K562 (cell line): ENCODE measurements at places on chromosomes 6 and 20. TPM values are rescaled to one million over a fixed set of nuclear protein-coding genes. Genes with fewer than 3 reads are reported as not detected.

- H3K27me3 ChIP-seq, result no peaks in the 10 kb centered on the region
- H3K4me3 ChIP-seq, result no peak overlapping the region
- peak overlapping the region; percentile 82 for H3K27ac ChIP-seq
These were observed 19.7 kb upstream of the CALHM5 start for GRCh38 chr6:116491610-116492330.

Gene PEX6
- total RNA-seq, result 20.8 and 24.3 TPM in 2 replicates

GRCh38 chr6:69868252-69868804 lies 2.0 kb downstream of the COL19A1 start:
- H3K27ac ChIP-seq, result no peak overlapping the region
- H3K27me3 ChIP-seq, result peaks cover 18% of the 10 kb centered on the region
- H3K36me3 ChIP-seq, result no peaks in the 10 kb centered on the region

- no peaks in the 10 kb centered on the region for H3K27me3 ChIP-seq
- no peaks in the 10 kb centered on the region for H3K4me1 ChIP-seq
- no peak for DNase-seq
- no peak overlapping the region for H3K27ac ChIP-seq
- no peak overlapping the region for H3K4me3 ChIP-seq
These were observed 112.2 kb downstream of the ASCC3 start for GRCh38 chr6:100768816-100769351.

DNA sequence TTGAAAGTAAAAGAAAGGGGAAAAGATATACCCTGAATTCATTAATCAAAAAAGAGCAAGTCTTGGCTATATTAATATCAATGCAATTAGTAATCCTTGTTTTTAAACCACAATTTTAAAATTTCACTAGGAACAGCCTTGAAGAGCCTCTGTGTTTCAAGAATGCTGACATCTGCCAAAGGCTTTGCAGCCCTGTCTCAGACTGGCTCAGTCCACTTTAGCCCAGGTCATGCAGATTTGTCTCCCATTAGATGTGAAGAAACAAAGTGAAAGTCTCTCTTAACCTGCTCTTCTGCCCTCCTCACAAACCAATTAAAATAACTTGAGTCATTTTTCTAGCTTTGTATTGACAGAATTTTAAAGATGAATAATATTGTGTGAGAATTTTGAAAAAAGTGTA lies 102.7 kb upstream of the CARMIL1 start:
- no peaks in the 10 kb centered on the region for H3K4me1 ChIP-seq
- DNase-seq, result no peak
- no peak overlapping the region for H3K4me3 ChIP-seq
- no peak overlapping the region for H3K27ac ChIP-seq
- H3K27me3 ChIP-seq, result peaks cover 7% of the 10 kb centered on the region

DNA sequence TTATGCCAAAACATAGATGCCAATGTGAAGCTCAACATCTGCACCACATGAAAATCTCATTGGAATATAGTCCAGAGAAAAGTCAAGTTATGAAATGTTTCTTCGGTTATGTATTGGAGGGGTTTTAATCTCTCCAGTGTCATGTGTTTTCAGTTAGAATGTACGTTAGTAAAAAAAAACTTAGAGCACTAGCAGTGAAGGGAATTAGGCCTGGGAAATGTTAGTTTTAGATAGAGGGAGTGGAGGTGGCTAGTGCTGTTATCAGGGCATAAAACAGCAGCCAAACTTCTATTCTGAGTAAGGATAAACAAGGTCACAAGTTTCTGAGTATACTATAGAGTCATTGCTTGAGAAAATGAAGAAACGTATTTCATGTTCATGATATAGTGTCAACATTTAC lies 42.9 kb downstream of the HDGFL1 start:
- H3K36me3 ChIP-seq, result no peaks in the 10 kb centered on the region
- H3K4me3 ChIP-seq, result no peak overlapping the region
- H3K4me1 ChIP-seq, result no peaks in the 10 kb centered on the region
- H3K27me3 ChIP-seq, result no peaks in the 10 kb centered on the region

DNA sequence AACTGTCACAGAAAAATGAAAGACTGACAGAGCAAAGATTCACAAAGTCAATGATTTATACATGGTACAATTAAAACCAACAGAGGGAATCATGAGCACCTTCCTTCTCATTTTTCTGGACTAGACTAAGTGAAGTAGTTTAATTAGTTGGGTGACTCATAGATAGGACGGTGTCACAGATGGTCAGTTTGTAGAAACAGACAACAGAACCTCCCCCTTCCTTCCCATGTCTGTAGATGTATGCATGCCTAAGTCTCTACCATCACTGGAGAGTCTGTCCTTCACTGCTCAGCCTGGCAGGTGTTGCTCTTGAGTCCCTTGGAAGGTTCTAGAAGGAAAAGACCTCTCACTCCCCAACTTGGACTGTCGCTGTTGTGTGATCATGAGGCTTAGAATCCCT lies 75.4 kb upstream of the EEF1E1 start:
- H3K27me3 ChIP-seq, result 0 out of 3 replicates have a peak, but pooled peaks cover 5% of the 10 kb centered on the region
- no peak overlapping the region for H3K27ac ChIP-seq
- no peaks in the 10 kb centered on the region for H3K36me3 ChIP-seq
- no peak overlapping the region for H3K4me3 ChIP-seq
- DNase-seq, result no peak
- H3K4me1 ChIP-seq, result no peaks in the 10 kb centered on the region

DNA sequence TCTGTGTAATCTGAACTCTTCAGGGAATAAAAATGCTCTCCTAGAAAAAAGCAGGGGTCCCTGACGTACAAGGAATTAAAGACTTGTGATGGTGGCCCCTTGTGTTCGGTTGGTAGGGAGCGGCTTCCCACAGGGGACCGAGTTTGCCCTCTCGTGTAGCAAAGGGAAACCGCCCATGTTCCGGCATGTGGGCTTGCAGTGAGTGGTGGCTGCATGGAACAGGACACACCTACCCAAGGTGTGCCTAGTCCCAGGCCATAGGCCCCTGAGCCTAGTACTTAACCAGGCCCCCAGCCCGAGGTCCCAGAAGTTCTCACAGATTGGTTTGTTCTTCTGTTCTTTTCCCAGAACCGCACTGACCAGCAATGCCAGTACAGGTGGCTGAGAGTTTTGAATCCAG lies 15.5 kb downstream of the MYBL2 start:
- peaks cover 60% of the 10 kb centered on the region for H3K36me3 ChIP-seq
- H3K27me3 ChIP-seq, result no peaks in the 10 kb centered on the region
- H3K27ac ChIP-seq, result no peak overlapping the region

DNA sequence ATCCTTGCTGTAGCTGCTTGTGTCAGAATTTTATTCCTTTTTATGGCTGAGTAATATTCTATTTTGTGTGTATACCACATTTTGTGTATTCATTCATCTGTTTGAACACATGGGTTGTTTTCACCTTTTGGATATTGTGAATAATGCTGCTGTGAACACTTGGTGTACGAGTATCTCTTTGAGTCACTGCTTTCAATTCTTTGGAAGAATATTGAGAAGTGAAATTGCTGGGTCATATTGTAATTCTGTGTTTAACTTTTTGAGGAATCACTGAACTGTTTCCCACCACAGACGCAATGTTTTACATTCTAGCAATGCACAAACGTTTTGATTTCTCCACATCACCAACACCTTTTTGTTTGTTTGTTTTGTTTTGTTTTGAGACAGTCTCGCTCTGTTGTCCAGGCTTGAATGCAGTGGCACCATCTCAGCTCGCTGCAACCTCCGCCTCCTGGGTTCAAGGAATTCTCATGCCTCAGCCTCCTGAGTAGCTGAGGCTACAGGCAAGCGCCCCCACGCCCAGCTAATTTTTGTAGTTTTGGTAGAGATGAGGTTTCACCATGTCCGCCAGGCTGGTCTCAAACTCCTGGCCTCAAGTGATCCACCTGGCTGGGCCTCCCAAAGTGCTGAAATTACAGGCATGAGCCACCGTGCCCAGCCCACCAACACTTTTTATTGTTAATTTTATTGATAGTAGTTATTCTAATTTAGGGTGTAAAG lies 21.7 kb downstream of the CPXM1 start:
- DNase-seq, result no peak
- no peaks in the 10 kb centered on the region for H3K36me3 ChIP-seq
- H3K27me3 ChIP-seq, result no peaks in the 10 kb centered on the region
- H3K27ac ChIP-seq, result no peak overlapping the region

DNA sequence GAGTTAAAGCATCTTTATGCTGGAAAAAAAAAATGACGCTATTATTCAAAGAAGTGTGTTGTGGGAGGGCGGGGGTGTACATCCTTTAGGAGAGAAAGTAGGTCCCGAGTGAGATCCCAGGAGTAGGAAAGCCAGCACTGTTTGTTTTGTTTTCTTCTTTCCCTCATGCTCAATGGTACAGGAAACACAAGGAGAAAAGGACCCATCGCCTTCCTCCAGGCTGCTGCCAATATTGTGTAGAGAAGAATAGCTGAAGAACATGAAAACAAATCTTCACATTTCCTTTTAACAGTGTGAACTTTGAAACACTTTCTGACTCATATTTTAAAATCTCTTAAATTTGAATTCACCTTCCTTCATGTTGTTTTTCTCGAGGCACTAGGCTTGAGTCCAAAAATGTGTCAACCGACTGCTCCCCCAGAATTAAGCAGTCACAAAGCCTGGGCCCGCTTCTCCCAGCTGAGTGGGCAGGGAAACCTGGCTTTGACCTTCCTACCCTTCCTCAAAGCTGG lies 22.3 kb downstream of the PPP1R16B start:
- H3K27ac ChIP-seq, result no peak overlapping the region
- peaks cover 35% of the 10 kb centered on the region for H3K4me1 ChIP-seq
- H3K36me3 ChIP-seq, result no peaks in the 10 kb centered on the region
- H3K4me3 ChIP-seq, result no peak overlapping the region
- no peaks in the 10 kb centered on the region for H3K27me3 ChIP-seq

DNA sequence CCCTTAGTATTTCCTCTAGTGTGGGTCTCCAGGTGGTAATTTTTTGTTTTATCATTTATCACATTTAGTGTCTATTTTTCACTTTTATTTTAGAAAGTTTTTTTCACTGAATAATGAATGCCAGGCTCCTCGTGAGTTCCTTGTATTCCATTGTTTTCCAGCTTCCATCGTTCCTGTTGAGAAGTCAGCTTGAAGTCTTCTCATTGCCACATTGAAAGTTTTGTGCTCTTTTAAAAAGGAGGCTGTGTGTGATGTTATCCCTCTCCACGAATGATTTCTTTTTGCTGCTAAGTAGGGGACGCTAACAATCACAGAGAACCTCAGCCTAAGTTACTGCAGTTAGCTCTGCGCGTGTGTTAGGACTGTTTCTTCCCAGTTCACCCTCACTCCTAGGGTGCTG lies 194.5 kb downstream of the TAF4 start:
- H3K4me3 ChIP-seq, result no peak overlapping the region
- peaks cover 43% of the 10 kb centered on the region for H3K27me3 ChIP-seq
- H3K27ac ChIP-seq, result no peak overlapping the region
- no peaks in the 10 kb centered on the region; the same call in 1 of the 2 replicates for H3K4me1 ChIP-seq
- no peaks in the 10 kb centered on the region for H3K36me3 ChIP-seq

DNA sequence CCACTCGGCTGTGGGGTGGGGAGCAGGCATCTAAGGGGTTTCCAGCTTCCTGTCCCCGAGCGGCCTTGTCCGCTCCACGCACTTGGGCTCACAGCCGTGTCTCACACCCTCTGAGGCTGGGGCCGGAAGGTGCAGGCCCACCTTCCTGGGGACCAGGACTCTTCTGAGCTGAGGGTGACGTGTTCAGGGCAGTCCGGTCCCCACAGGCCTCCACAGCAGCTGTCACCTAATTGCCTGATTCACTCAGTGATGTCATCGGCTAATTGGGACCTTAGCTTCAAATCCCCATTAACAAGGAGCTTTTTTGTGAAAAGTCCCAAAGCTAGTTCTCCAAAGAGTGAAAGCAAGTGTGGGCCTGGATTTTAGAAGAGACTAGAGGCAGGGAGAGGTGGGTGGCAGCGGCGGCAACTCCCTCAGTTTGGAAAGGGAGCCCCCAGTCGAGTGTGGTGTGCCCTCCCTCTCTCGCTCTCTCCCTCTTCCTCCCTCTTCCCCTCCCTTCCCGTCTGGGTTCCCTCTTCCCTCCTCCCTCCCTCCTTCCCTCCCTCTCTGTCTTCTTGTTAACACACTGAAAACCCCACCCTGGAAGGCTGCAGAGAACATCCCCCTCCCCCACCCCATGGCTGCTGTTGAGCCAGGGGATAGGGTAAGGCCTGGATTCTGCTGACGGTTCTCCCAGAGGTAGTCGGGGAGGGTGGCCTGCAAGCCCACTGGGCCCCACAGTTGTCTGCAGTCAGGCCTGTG lies 39.0 kb downstream of the MYT1 start:
- H3K4me3 ChIP-seq, result no peak overlapping the region
- H3K36me3 ChIP-seq, result no peaks in the 10 kb centered on the region
- no peak overlapping the region for H3K27ac ChIP-seq

DNA sequence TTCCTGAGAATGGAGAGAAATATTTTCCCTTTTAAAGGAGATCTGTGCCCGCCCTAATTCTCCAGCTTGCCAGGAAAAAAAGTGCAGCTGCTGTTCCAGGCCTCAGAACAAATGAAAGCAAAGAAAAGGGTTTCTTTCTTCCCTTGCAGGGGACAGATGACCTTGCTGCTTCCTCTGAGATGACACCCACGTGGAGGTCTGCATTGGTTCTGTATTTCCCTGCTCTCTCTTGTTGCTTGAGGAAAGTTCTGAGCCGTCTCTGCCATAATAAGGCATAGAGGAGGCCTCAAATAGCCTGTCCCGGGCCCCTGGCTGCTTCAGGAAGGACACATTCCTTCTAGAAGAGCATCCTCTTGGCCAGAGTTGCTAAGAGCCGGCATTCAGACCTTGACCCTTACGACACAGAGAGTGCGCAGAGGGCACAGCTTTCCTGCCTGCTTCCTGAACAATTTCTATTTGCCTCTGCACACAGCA lies 501.8 kb upstream of the SULF2 start:
- no peaks in the 10 kb centered on the region for H3K4me1 ChIP-seq
- peaks cover 8% of the 10 kb centered on the region; the same call in 2 of the 3 replicates for H3K27me3 ChIP-seq
- no peak overlapping the region for H3K27ac ChIP-seq
- no peak overlapping the region for H3K4me3 ChIP-seq
- no peak for DNase-seq

DNA sequence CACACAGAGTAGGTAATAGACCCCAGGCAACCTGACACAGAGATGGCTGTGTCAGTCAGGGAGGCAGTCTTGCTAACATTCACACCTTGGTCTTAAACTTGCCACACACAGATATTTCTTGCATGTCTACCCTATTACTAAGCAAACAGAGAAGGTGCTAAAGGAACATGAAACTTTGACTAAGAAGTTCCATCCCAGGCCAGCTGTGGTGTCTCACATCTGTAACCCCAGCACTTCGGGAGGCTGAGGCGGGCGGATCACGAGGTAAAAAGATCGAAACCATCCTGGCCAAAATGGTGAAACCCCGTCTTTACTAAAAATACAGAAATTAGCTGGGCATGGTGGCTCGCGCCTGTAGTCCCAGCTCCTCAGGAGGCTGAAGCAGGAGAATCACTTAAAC lies 222.4 kb upstream of the JARID2 start:
- no peak for DNase-seq
- no peaks in the 10 kb centered on the region for H3K27me3 ChIP-seq
- H3K36me3 ChIP-seq, result no peaks in the 10 kb centered on the region
- peaks cover 14% of the 10 kb centered on the region for H3K4me1 ChIP-seq
- H3K4me3 ChIP-seq, result no peak overlapping the region

DNA sequence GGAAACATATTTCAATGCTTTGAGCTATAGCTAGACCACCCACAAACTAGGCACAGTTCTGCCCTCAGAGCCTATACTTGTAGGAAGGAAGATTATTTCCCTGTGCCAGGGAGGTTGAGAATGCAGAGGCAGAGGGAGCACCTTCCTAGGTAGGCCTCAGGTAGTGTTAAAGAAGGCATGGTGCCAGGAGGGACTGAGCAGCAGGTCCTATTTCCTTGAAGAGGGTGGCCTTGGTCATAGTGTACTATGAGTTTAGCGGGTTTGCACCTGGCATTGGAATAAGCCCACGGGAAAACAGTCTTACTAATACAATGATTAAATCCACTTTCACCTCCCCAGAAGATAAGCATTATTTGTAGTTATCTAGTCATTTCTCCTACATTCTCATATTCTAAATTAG lies 375.4 kb downstream of the CDKAL1 start:
- H3K36me3 ChIP-seq, result no peaks in the 10 kb centered on the region
- H3K4me1 ChIP-seq, result no peaks in the 10 kb centered on the region
- H3K4me3 ChIP-seq, result no peak overlapping the region
- H3K27me3 ChIP-seq, result no peaks in the 10 kb centered on the region
- H3K27ac ChIP-seq, result no peak overlapping the region
